ENCODE measurements at places on chromosomes 3 and 15. TPM values are rescaled to one million over a fixed set of nuclear protein-coding genes. Genes with fewer than 3 reads are reported as not detected.
A peak's percentile ranks its signal among the peaks of the same experiment; 100 is the strongest.

DNA sequence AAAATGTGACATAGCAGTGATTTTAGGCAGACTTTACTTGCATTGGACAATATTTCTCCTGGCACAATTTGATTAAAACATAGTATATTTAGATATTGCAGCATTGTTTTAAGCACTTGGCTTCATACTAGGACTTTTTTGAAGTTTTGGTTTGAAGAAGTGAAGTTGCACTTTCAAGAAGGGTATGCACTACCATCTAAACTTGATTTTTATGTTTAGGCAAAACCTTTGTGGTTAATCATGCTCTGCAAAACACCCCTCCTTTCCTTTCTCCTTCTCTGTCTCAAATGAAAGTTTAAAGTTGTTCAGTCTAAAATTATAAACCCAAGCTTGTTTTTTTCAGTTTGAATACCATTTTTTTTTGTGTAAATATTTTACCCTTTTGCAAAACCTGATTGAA lies 173.8 kb downstream of the TCF12 start:
- DNase-seq, result no peak

DNA sequence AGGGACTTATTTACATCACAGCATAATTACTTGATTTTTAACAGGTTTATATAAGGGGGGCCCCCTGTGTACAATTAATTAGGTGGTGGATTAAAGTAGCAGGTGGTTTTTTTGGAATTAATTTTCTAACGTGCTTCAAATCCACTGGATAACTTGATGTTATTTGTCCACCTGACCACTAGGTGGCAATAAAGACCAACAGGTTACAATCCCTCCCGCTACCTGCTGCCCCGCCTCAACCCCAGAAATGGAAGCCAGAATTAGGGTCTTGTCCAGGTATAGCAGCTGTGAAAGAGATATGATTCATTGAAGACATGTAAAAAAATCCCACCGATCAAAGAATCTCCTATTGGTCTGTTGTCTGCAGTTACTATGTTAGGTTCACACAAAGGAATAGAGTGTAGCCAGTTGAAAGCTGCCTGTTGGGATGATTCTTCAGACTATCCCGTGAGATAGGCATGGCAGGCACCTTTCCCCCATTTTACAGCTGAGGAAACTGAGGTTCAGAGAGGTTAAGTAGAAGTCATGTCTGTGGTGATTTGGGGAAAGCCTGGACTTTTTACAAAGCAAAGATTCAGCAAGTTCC lies 44.0 kb downstream of the MFSD1 start:
- no peak for DNase-seq

GRCh38 chr3:10961921-10962320 lies 30.6 kb upstream of the SLC6A1 start:
- no peak for DNase-seq

The LMCD1 gene
- total RNA-seq, result 221 TPM

GRCh38 chr3:69352305-69353087 lies 33.4 kb downstream of the FRMD4B start:
- no peak for DNase-seq

DNA sequence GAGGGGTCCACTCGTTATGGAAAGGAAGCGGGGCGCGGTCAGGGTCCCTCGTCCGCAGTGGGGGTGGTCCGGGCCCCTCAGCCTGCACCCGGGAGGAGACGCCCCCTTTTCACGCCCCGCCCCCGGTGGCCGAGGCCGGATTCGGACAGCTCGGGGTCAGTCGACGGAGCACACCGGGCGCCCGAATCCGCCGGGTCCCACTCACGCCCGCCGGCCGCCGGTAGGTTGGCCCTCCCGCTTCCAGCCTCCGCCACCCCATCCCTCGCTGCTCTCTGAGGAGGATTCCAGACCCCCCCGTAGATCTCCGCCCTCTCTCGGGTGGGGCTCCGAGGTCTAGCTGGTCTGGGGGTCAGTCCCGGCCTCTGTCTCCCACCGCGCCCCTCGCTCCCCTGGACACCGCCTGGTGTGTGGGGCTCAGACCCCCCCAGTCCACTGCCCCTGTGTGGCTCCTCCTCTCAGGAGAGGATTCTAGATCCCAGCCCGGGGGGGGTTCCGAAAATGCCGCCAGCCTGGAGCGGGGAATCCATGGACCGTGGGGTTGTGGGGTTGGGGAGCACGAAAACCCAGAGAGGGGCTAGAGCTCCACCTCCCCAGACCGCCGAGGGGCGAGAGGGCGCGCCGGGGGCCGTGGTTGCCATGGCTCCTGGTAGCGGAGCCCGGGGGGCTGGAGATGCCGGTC lies 725 bp downstream of the CHL1 start:
- no peak for DNase-seq

DNA sequence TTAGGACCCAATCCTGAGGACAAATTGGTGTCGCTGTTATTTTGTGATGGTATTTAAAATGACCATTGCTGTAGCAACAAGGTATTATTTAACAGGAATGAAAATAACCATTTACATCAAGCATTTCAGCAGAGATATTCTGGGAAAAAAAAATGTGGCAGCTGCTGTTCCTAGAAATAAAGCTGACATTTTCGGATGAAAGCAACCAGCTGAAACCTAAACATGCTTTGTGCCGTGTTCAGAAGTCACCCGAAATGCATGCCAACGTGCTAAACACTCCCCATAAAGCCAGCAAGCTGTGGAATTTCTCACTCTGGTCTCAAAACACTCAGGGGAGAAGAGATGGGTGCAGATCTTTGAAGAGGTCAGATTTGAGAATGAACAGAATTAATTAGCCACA lies 31.5 kb upstream of the TAFA4 start:
- no peak for DNase-seq

DNA sequence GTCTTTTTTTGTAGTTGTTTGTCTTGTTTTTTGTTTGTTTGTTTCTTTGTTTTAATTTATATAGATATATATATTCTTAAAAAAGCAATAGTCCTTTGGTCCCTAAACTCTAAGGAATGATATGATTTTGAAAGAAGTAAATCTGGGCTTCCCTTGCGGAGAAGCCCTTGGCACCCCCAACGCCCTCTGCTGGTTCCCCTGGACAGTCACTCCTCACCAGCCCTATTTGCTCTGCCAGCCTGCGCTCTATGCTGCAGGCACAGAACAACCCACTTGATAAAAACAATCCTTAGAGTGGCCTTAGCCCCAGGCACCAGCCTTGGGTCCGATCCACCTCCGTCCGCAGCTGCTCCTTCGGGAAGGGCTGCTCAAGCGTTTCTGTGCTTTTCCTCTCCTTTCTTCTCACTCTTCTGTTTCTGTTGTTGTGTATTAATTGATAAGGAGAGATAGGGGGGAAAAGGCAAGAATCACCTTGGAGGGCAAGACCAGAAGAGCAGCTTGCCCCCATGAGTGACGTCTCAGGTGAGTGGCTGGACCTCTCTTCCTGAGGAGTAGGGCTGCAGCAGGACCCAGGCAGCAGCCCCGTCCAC lies 13.7 kb upstream of the PARP6 start:
- no peak for DNase-seq

DNA sequence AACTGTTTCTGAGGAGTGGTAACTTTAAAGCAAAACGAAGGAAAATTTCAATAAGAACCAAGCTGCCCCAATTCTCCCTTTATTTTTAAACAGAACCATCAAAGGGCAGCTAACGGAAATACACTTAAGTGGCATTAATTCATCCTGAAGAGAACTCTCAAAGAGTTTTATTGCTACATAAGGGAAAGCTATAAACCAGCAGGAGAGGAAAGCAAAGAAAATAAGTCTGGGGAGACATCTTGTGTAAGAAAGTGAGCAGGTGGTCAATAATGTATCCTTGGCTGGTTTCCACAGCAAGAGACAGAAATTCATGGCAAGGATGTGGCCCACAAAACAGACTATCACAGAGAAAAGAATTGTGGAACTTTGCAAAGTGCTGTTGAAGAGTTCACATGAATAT lies 40.0 kb upstream of the CMSS1 start:
- no peak for DNase-seq

GRCh38 chr3:112605285-112605684 lies 35.7 kb downstream of the CCDC80 start:
- peak; percentile 54 for DNase-seq

DNA sequence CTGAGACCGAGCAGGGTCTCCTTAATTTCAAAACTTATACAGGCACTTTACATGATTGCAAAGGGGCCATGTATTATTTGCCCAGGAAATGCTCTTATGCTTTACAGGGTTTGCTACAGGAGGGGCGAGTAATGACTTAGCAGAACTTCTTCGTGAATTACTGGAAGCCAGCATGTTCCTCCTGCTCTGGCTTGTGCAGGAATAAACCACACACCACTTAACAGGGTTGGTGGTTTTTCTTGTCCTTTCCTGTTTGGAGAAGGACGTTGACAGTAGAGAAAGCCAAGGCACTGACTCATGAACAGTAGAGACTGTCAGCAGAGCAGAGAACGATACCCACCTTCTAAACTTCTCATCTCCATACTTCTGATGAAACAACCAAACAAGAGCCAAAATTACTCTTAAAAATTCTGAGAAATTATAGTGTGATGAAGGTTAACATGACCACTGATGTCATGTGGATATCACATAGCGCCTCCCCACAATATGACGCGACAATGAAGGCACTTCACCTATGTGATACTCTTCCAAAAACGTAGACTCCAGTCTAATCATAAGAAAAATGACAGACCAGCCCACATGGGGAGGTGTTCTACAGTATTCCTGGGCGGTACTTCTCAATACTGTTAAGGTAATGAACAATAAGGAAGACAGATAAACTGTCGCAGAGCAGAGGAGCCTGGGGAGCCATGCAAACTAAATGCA lies 24.7 kb upstream of the MCTP2 start:
- no peak for DNase-seq

The ATP13A3 gene
- total RNA-seq, result 324 TPM

- no peak for DNase-seq
Measured at GRCh38 chr3:14458434-14459275, 56.2 kb downstream of the SLC6A6 start.

The TEX55 gene
- not detected for total RNA-seq

The GPR171 gene
- total RNA-seq, result not detected

GRCh38 chr3:127224118-127224517 lies 31.2 kb downstream of the PRR23E start:
- no peak for DNase-seq

GRCh38 chr3:77321646-77322045 lies 281.7 kb downstream of the ROBO2 start:
- no peak for DNase-seq

GRCh38 chr15:71530116-71530515 lies 280.2 kb upstream of the NR2E3 start:
- DNase-seq, result no peak

DNA sequence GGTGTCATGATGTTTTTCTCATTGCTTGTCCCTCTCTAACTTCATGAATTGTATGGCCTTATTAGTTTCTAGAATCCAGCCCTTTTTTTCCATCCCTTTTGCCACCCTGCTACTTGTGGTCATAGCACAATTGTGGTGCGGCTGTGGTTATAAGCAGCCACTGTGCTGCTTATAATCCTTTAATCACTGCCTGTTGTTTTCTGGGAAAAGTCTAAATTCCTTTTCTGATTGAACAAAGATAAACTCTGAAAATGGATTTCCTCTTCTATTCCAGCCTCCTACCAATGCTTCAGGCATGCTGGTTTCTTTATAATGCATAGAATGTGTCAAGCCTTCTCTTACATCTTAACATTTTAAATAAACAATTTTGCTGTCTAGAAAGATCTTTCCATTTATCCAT lies 319.5 kb downstream of the C3orf38 start:
- no peak for DNase-seq

DNA sequence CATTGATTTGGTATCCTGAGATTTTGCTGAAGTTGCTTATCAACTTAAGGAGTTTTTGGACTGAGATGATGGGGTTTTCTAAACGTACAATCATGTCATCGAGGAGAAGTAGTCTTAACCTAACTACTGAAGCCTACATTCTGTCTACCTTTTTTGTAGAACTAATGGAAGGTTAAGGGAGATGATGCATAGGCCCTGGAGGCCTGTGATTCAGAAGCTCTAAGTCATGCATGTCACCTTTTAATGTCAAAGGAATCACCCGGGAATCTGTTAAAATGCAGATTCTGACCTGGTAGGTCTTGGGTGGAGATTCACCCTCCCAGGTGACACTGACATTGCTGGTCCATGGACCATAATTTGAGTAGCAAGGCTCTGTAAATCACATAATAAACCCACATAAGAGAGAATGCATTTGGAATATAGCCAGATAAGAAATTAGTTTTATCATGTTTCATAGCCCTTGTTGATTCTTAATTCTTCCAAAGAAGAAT lies 64.9 kb downstream of the GHSR start:
- DNase-seq, result no peak

The ACP3 gene
- 1.8 TPM for total RNA-seq

The KBTBD13 gene
- total RNA-seq, result not detected

GRCh38 chr15:68378595-68378994 lies 53.4 kb downstream of the ITGA11 start:
- no peak for DNase-seq

The TMIE gene
- 1.3 TPM for total RNA-seq

DNA sequence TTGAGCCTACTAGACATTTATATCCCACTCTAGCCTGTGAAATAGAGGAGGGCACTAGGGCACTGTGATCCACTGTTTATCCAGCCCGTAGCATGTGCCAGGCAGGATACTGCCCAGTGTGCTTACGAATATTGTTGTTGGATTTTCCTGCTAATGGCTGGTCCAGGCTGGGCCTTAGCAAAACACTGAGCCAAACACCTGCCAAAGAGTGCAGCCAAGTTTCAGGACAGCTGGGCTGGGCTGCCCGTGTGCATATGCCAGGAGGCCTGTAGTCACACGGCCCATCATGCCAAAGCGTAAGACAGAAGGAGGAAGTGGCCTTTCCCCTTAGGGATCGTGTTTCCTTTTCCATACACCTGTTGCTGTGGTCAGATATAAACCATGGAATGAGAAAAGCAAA lies 54.5 kb upstream of the ABHD10 start:
- no peak for DNase-seq

DNA sequence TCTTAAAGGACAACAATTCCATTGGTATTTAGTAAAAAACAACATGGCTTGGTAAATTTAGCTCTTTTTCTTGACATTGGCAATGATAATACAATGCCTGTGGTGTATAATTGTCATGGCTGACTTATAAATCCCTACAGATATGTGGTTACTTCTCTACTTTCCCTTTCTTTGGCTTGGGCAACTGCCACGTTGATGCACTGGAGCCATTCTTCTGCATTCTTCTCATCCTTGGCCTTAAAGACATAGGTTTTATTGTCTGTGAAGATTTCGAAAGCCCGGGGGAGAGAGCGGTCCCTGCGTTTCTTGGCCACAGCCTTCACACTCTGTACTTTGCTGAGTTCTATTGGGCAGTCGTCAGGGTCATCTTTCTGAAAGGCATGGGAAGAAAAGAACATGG lies 101.1 kb upstream of the CCNL1 start:
- DNase-seq, result no peak

The NAALADL2 gene
- total RNA-seq, result 4.4 TPM

DNA sequence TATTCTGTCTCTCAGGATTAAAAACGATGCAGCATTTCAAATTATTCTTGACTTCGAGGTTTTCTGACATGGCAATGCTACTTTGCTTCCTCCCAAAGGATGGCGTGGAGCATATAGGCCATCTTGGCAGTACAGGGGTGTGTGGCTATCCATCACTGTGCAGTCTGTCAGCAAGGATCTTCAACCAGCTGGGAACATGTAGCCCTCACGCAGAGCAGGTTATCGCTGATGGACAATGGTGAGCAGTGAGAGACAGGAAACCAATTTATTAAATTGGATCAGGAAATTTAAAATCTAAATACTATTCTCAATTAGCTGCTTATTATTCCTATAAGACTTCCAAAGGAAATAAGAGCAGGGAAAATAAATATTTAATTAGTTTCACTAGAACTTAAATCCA lies 615.3 kb downstream of the OTOL1 start:
- no peak for DNase-seq

- no peak for DNase-seq
Measured at GRCh38 chr15:67276666-67277065, 22.1 kb downstream of the IQCH start.

GRCh38 chr15:85559530-85559929 lies 179.1 kb downstream of the AKAP13 start:
- DNase-seq, result no peak
